Subcutaneous adipose tissue (tissue), 4 donors: ENCODE measurements at places on chromosomes 1 and 21. TPM values are rescaled to one million over a fixed set of nuclear protein-coding genes. Genes with fewer than 3 reads are reported as not detected.

Gene MX2
- 16.4 TPM for total RNA-seq

Gene NPHS2
- not detected for total RNA-seq

Gene ORC1
- 0.66 TPM for total RNA-seq

Gene FCRL1
- total RNA-seq: not detected

Gene CYP4A11
- not detected for total RNA-seq

Gene UMODL1
- 0.19 TPM for total RNA-seq

Gene AVPR1B
- total RNA-seq: not detected

Gene CYP2J2
- not detected for total RNA-seq

Gene PIAS3
- 11.7 TPM for total RNA-seq

Gene KLHDC9
- 1.7 TPM for total RNA-seq

Gene LHX4
- not detected for total RNA-seq

Gene IL20
- total RNA-seq: not detected

Gene SERINC2
- 1.6 TPM for total RNA-seq

Gene SLC1A7
- 0.17 TPM for total RNA-seq

Gene OLIG1
- not detected for total RNA-seq
